CD4-positive, alpha-beta T cell treated with Interleukin-10 for 1 hour (primary cell): ENCODE measurements at places on chromosomes 7 and 10.

DNA sequence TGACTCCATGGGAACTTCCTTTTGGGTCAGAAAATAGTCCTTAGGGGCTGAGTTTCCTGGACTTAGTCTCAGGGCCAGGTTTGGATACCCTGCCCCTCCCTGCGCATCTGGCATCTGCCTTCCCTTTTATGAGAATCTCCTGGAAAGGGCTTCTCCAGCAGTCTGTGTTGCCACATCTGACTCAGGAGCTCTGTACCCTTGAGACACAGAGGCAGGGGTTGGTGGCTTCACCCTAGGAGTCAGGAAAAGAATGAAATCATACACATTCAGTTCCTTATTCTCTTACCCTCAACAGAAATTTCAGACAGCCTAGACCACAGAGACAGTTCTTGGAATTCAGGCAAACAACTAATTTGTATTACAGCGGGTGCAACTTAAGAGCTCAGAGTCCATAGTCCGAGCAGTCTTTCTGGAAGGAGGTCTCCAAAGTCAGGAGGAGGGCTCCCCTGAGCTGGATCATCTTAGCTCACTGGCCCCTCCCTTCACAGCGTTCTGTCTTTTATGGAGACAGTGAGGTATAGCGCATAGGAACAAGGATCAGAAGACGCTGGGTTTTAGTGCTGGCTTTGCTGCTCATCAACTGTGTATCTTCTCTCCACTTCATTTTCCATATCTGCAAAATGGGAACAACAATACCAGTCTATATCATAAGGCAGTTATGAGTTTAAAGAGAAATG lies 3.0 kb upstream of the PLAU start:
- DNase-seq = peak; percentile 20

GRCh38 chr10:27481486-27481885 lies 22.6 kb upstream of the RAB18 start:
- no peak for DNase-seq

- DNase-seq = no peak
Measured at GRCh38 chr7:17774248-17774647, 166.0 kb downstream of the SNX13 start.

DNA sequence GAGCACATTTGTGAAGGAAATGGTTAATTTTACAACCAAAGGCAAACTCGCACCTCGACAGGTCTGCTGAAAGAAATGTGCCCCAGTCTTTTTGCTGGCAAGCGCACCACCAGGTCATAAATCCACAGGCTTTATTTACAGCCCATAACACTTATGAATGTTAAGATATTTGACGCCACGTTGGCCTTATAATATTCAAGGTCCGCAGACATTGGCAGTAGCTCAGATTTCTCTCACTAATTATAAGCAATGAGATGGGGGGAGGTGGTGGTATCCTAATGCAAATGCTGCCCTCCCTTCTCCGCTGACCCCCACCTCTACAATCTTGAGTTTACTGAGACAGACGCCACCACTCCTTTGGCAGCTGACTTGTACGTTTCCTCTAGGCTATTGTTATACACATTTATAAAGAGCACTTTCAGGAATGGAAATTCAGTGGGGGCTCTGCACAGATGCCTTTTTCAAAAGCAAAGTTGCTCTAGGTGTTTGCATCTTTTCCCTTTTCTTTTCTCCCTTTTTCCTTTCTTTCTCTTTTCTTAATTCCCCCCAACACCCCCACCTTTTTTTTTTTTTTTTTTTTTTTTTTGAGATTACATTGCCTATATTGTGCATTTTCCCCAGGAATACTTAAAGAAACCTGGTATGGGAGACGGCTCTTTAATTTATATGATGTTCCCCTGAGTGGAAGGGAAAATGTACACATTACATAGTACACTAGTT lies 6.7 kb downstream of the TCF7L2 start:
- DNase-seq = no peak

DNA sequence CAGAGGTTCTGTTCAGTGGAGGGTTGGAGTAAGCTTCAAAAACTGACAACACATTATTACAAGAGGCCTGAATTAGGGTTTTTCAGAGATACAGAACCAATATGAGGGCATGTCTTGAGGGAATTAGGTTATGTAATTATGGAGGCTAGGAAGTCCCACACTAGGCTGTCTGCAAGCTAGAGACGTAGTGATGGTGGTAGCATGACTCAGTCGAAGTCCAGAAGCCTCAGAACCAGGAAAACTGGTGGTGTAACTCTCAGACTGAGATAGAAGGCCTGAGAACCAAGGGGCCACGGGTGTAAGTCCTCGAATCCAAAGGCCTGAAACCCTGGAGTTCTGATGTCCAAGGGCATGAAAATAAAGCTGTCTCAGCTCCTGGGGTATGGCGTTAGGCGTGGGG lies 35.6 kb downstream of the ZNF518A start:
- no peak for DNase-seq

DNA sequence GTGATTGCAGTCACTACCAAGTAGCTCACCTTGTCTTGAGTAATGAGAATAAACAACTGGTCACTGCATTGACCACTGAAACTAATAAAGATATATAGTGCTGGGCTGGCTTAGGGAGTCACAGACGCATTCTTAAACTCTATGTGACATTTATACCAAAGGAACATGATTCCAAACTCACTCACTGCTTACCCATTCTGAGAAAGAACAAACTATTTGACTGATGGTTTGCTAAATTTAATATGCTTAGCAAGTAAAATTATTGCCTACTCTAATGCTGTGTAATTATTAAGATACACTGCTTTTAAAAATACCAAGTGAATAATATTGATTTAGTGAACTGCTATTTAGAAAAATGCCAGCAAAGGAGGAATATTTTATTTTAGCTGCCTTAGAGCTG lies 191.1 kb downstream of the LRMDA start:
- DNase-seq = no peak

DNA sequence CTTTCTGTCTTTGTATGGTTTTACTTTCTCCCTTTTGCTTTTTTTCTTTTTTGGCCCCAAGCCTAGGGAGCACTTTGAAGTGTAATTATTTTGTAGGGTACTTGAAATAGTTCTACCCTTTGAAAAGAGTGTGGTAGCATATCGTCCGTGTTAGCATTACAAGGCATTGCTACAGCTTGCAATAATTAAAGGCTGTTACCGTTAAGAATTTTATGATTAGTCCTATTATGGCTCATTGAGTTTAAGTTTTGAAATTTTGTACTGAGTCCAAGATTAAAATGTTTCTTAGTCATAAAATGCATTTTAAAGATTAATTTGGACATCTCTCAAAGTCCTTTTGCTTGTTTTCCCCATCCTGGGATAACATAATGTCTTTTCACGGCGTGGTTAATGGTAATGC lies 490.0 kb upstream of the LRRN3 start:
- DNase-seq = no peak

DNA sequence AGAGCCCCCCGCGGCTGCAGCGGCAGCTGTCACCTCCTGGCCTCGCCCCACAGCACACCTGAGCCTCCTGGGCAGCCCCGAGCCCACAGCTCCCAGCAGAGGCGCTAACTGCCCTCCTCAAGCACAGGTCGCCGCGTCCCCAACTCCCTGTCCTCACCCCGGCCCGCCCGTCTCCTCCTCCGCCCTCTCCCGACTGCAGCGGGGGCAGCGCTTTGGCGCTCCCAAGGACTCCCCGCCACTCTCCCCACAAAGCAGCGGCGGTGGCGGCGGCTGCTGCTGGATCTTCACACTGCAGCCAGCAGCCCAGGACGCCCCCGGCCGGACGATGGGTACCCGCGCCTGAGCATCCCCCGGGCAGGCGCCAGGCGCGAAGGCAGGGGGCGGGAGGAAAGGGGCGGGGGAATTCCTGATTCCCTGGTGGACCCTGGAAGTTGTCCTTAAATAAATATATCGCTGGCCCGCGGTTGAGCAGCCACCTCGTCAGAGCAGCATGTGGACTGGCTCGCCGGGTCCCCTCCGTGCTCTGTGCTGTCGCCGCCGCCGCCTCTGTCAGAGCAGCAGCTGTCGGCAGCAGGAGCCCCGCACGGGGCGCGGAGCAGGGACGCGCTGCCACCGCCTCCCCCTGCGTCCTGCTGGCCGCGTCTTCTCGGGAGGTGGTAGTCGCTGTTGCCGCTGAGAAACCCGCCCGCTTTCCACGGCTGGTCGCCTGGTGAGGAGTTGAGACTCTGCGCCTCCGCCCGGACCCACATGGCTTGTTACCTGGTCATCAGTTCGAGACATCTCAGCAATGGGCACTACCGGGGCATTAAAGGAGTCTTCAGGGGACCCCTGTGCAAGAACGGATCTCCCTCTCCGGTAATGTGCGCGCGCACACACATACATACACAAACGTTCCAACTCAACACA lies at the start of gene ZNF804B:
Gene ZNF804B, plus strand, starts transcription at position 471 of the 906 bp plus-strand sequence. Its CDS starts 277 bp downstream, at position 748.
- DNase-seq = no peak
